NCI-H748 treated with DMSO at 0.1 percent for 48 hours (cell line): ENCODE measurements at places on chromosomes 12 and 14.

DNA sequence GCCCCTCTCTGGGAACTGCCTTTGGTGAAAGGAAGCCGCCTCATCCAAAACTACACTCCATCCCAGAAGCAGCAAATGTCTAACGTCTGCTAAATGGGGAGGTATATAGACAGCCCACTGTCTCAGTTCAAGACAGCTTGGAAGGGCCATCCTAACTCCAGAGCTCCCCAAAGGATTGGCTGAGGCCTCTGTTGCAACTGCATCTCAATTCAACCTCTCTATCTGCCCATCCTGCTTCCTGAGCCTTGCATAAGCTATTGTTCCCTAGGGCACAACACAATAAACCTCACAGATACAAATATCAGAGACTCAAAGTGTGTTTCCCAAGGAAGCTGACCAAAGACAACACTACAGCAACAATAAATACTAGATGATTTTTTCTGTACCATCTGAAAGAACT is 495.2 kb upstream of the SOX5 start:
- DNase-seq = no peak

DNA sequence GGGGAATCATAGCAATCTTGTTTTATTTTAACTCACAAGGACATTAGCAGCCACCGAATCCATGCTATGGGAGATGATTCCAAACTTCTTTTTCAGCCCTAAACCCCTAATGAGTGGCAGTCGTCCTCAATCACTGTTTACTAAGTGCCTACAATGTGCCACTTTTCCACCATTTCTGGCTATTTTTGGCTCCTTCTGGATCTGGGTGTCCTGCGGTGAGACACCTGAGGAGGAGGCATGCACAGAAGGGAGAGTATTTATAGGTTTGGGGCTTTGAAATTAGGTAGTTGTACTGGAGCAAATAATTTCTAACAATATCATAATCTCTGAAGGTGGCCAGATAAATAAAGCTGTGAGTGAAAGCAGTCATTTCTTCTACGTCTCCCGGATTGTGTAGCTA is 1125.6 kb downstream of the BCL11B start:
- DNase-seq = no peak

- peak; percentile 31 for DNase-seq
Measured at GRCh38 chr14:95255487-95255886, 64.2 kb downstream of the CLMN start.

- DNase-seq = no peak
Measured at GRCh38 chr14:26522967-26523366, 74.9 kb downstream of the NOVA1 start.

DNA sequence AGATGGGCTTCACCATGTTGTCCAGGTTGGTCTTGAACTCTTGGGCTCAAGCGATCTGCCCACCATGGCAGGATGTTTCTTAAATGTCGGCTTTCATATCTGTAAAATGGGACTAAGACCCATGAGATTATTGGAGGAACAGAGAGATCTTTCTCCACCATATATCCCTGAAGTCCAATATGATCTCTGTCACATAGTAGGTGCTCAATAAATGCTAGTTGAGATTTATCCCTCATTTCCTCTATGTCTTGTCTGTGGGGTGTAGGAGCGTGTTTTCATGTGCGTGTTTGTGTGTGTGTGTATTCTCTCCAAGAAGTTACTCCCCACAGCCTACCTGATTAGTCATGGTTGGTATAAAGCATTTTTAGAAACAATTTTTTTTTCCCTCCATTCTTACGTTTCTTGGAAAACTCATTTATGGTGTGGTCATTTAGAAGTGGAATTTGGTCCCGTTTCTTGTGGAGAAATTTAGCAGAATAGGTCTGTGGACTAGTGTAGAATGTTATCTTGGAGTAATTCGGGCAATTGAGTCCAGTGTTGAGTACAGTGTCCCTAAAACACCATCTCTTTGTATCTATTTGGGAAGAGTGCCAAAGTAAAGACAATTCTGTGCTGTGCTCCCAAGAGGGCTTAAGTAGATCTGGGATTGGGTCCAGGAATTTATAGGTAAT is 4.3 kb downstream of the STRAP start:
- DNase-seq = peak; percentile 59

- DNase-seq = no peak
Measured at GRCh38 chr12:19373586-19373985, 65.7 kb upstream of the AEBP2 start.

- no peak for DNase-seq
Measured at GRCh38 chr14:60196291-60196690, 31.1 kb upstream of the DHRS7 start.

GRCh38 chr14:65346895-65347294 is 65.6 kb upstream of the FUT8 start:
- DNase-seq = no peak

DNA sequence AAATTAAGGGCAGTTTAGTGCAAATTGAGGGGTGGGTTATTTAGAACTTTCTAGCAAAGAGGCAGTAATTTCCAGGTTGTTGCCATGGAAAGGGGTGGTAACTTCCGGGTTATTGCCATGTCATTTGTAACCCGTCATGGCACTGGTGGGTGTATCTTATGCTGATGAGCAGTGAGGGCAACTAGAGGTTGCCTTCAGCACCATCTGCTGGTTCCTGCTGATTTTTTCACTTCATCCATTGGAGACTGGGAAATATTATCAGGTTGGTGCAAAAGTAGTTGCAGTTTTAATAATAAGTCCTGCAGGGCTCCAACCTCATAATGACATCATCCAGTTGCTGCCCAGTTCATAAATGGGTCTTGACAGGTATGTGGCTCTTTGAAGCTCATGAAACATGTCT is 24.4 kb upstream of the SERPINA4 start:
- no peak for DNase-seq

GRCh38 chr14:95522556-95522955 is 6.1 kb upstream of the SYNE3 start:
- no peak for DNase-seq

- no peak for DNase-seq
Measured at GRCh38 chr12:76303365-76303764, 44.9 kb downstream of the BBS10 start.

GRCh38 chr12:104049903-104050356 is at the start of gene GLT8D2:
GLT8D2 (minus strand) TSS chr12:104050187; CDS start chr12:104019648, 30,539 bp downstream.
- DNase-seq = no peak

DNA sequence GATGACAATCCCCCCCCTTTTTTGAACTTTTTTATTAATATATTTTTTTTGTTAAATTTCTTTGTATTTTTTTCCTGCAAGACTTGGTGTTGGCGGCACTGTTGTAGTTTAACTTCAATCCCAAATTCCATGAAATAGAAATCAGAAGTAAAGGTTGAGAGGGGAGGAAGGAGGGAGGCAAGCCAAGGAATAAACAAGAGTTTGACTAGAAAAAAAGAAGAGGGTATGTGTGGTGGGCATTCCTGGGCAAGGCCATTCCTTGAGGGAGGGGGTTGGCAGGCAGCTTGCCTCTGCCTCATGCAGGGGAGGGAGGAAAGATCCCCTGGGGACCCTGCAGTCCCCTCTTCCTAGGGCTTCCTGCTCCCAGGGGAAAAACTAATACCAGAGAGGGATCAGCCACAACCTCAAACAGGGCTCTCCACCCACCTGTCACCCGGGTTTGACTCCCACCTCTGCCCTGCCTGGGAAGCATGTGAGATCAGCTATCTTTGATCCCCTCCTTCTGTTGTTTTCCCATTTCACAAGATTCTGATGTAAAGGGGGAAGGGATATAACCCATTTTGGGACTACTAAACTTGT is 519 bp upstream of the AP1G2 start:
- DNase-seq = no peak

- DNase-seq = no peak
Measured at GRCh38 chr14:35285168-35286002, 6.8 kb upstream of the PSMA6 start.

GRCh38 chr12:88951860-88952561 is 371.7 kb upstream of the KITLG start:
- no peak for DNase-seq

- DNase-seq = no peak
Measured at GRCh38 chr14:84162633-84163032, 1367.3 kb upstream of the FLRT2 start.

- no peak for DNase-seq
Measured at GRCh38 chr14:77099425-77100167, 1.5 kb downstream of the CIPC start.

DNA sequence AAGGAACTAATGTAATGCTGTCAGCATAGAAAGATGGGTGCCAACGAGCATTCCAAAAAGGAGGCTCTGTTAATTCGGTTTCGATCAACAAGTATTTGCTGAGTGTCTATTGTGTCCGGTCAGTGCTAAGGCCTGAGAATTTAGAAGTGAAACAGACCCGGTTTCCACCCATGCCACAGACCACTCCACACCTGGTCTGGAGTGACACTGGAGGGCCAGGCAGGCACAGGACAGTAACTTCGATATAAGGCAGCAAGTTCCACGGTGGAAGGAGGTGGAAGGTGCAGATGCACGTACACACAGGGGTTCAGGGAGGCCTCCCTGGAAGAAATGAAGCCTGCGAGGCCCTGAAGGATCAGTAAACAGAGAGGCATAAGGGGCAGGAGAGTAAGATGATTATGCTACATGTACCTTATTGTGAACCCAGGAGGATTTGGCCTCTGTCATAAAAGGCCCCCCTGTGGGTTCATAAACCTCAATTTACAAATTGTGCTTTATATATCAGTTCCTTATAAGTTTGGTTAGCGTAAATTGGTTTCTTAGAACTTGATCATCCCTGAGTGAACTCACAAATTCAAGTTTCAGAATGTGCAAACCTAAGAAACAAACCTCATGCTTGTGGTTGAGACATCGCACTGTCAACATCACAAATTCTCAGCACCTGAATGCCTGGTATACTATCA is 25.9 kb downstream of the SSH1 start:
- DNase-seq = no peak

DNA sequence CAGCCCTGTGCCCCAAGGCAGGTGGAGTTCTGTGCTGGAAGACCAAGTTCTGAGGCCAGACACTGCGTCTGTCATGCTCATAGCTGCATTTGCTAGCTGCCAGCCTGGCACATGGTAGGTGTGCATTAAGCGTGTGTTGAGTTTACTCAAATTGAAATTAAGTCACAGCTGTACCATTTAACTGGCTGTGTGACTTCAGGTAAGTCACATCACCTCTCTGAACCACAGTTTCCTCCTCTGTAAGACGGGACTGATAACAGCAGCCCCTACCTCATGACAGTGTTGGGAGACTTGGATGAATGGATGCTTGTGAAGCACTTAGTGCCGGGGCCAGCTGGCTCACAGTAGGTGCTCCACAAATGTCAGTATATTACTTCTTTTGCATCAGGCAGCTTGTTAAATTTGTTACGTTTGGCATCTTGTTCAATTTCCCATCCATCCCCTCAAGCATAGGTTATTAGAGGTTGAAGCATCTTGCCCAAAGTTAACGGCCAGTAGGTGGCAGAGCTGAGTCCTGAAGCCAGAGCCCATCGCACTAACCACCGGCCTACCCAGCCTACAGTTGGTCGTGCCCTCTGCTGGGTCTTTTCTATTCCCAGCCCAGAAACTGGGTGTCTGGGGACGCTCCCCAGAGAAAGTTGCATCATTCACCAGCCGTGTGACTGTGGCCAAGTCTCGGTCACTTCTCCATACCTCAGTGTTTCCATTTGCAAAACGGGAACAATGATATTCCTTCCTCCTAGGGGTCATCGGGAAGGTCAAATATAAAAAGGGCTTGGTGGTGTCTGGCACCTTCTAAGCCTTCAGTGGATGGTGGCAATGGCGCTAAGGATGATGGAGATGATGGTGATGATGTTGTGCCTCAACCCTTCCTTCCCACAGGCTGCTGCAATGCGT is 4.5 kb downstream of the DAO start:
- peak; percentile 22 for DNase-seq

DNA sequence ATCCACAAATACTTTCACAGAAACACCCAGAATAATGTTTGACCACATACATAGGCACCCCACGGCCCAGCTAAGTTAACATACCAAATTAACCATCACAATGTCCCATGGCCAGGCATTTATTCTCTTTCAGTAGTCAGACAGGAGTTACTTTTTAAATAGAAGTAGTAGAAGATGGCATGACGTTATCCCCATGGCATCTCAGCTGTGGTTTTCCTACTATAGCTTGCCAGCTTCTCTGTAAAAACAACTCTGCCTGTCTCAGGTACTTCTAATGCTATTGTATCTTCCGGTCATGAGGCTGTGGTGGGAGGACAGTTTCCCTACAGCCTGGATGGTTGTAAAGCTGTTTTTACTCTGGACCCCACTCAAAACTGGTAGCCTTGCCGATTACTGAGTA is 19.3 kb downstream of the CTSG start:
- DNase-seq = no peak
